Trophoblast cell (in vitro differentiated cells and primary cell): ENCODE measurements at places on chromosomes 16 and 17.

DNA sequence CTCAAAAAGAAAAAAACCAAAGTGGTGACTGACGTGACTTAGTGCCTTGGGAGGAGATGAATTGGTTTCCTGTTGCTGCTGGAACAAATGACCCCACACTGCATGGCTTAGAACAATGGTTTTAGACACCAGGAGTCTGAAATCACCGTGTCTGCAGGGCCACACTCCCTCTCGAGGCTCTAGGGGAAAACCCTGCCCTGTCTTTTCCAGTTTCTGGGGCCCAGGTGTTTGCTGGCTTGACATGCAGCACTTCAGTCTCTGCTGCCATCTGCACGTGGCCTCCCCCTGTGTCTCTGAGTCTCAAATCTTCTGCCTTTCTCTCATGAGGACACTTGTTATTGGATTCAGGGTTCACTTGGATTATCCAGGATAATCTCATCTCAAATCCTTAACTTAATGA lies 323.8 kb upstream of the TNRC6C start:
- H3K36me3 ChIP-seq, result no peaks in the 10 kb centered on the region
- H3K27ac ChIP-seq, result no peak overlapping the region
- H3K4me3 ChIP-seq, result no peak overlapping the region

GRCh38 chr16:54554581-54554980 lies 268.0 kb upstream of the IRX3 start:
- H3K36me3 ChIP-seq, result no peaks in the 10 kb centered on the region
- no peaks in the 10 kb centered on the region for H3K4me1 ChIP-seq
- H3K27ac ChIP-seq, result no peak overlapping the region
- no peaks in the 10 kb centered on the region for H3K27me3 ChIP-seq
- no peak for DNase-seq

- no peaks in the 10 kb centered on the region for H3K27me3 ChIP-seq
- H3K4me3 ChIP-seq, result no peak overlapping the region
- H3K36me3 ChIP-seq, result no peaks in the 10 kb centered on the region
- peak; percentile 72 for DNase-seq
These were observed 57.8 kb upstream of the TEX2 start for GRCh38 chr17:64320613-64321553.

DNA sequence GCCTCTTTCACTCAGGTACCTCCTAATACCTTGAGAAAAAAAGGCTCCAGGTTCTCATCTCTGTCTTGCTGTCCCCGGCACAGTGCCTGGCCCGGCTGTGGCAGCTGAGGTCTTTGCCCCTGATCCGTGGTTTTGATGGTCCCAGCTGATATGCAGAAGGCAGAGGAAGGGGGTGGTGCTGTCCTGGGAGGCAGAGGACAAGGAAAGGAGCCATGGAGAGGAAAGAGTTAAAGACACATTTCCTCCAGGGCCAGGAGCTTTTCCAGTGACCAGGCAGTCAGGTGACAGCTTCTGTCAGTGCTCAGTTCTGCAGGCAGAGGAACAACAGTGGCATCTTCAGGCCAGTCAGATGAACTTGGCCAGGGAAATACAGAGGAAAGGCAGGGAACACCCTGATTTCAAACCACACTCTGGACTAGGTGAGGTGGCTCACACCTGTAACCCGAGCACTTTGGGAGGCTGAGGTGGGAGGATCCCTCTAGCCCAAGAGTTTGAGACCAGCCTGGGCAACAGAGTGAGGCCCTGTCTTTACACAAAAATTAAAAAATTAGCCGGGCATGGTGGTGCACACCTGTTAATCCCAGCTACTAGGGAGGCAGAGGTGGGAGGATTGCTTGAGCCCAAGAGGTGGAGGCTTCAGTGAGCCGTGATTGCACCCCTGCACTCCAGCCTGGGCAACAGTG lies 3.3 kb upstream of the COG1 start:
- no peak overlapping the region for H3K27ac ChIP-seq
- no peak overlapping the region for H3K4me3 ChIP-seq
- no peaks in the 10 kb centered on the region for H3K36me3 ChIP-seq
- DNase-seq, result peak; percentile 49
- no peaks in the 10 kb centered on the region for H3K27me3 ChIP-seq

DNA sequence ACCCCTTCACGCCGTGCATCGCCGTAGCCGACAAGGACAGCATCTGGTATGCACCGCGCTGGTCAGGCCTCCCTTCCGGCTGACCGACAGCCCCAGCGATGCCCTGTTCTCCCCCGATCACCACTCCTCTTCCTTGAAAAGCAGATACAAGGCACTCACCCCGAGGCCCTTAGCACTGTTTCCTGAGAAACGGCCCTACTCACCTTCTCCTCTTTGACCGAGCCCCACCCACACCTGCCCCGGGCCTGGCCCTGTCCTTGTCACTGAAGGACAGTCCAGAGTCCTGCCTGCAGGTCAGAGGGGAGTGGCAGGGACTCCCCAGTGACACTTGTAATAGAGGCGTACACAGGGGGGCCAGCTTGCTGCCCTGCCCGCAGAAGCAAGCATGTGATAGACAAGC lies 45.9 kb upstream of the CHMP6 start:
- H3K27ac ChIP-seq, result no peak overlapping the region
- no peak for DNase-seq
- no peaks in the 10 kb centered on the region for H3K4me1 ChIP-seq

DNA sequence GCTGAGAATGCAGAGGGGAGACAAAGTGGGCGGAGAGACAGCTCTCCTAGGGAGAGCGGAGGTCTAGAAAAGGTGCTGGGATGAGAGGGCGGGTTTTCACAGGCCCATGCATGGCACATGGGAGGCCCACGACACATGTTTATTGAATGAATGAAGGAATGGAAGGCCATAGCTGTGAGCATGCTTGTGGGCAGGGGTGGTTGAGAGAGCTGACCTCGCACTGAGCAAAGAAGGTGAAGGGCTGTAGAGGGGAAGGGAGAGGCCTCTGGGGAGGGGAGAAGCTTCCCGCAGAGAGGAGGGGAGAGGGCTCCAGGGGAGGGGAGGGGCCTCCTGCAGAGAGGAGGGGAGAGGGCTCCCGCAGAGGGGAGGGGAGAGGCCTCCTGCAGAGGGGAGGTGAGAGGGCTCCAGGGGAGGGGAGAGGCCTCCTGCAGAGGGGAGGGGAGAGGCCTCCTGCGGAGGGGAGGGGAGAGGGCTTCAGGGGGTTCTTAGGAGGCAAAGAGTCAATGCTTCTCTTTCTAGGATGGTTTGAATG lies 27.3 kb downstream of the SDK2 start:
- peaks cover 23% of the 10 kb centered on the region for H3K4me1 ChIP-seq
- no peak for DNase-seq
- no peaks in the 10 kb centered on the region for H3K36me3 ChIP-seq
- H3K27ac ChIP-seq, result peak overlapping the region; percentile 47
- H3K4me3 ChIP-seq, result no peak overlapping the region
